Muscle of leg (tissue), 16 donors: ENCODE measurements at places on chromosomes 2 and 18. TPM values are rescaled to one million over a fixed set of nuclear protein-coding genes. Genes with fewer than 3 reads are reported as not detected.

CPO gene
- polyA plus RNA-seq, result 0.23 TPM

SESTD1 gene
- 35.0 TPM for polyA plus RNA-seq

SCN2A gene
- polyA plus RNA-seq, result 0.04 TPM

GALNT5 gene
- polyA plus RNA-seq, result 1.7 TPM

SRSF7 gene
- 119 TPM for polyA plus RNA-seq

CCDC121 gene
- 5.5 TPM for polyA plus RNA-seq

ARHGAP28 gene
- 18.9 TPM for polyA plus RNA-seq

CCNYL1 gene
- polyA plus RNA-seq, result 10.6 TPM

MDH1 gene
- polyA plus RNA-seq, result 421 TPM

PIEZO2 gene
- polyA plus RNA-seq, result 25.0 TPM

GRCh38 chr18:7908681-7909299, 341.7 kb downstream of the PTPRM start:
- no peak for DNase-seq

GRCh38 chr2:203949228-203949627, 12.7 kb downstream of the ICOS start:
- no peak for DNase-seq

- peak; percentile 76 for DNase-seq
Observed at GRCh38 chr18:55300936-55301531, 287.0 kb downstream of the TCF4 start.

GRCh38 chr2:137937246-137937645, 27.0 kb upstream of the HNMT start:
- no peak for DNase-seq

DNA sequence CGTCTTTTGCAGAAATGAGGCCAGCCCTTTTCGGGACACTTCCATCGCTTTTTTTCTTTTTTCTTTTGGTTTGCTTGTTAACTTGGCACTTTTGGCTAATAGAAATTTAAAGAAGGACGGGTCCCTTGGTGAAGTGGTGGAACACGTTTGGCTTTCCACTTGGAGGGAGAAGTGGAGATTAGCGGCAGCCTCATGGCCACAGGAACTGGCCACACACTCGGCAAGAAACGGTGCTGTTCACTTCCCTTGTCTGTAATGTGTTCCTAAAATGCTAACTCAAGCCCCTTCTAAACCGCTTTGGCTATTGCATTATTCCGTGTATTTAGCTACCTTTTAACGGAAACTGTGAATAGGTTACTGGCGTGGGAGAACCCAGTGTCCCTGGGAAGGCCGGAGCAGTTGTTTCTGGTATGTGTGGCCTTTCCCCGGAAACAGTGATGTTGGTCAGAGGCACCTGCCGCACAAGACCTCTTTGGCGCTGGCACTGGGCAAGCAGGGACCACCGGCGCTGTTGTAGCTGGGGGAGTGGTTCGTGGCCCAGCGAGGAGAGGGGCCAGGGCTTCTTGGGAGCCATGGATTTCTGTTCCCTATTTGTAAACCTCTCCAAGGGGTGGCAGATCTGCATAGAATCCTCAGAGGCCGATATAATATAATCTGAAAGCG, 981 bp downstream of the RAMP1 start:
- no peak for DNase-seq

DNA sequence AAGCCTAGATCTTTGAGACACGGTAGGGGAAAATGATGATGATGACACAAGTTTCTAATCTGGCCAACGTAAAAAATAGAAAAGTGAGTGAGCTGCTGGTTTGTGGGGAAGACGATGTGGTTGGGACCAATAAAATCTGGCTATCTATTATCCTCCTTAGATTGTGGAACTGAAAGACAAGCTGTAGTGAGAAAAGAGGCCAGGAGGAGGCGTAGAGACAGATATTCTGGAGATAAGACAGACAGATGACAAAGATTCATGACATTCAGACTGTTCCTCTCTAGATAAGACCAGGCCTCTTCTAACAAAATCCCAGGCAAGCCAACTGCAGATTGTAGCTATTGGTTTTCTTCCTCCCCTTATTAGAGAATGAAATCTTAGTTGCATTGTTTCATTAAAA, 376.3 kb upstream of the UBE2E3 start:
- DNase-seq, result no peak

DNA sequence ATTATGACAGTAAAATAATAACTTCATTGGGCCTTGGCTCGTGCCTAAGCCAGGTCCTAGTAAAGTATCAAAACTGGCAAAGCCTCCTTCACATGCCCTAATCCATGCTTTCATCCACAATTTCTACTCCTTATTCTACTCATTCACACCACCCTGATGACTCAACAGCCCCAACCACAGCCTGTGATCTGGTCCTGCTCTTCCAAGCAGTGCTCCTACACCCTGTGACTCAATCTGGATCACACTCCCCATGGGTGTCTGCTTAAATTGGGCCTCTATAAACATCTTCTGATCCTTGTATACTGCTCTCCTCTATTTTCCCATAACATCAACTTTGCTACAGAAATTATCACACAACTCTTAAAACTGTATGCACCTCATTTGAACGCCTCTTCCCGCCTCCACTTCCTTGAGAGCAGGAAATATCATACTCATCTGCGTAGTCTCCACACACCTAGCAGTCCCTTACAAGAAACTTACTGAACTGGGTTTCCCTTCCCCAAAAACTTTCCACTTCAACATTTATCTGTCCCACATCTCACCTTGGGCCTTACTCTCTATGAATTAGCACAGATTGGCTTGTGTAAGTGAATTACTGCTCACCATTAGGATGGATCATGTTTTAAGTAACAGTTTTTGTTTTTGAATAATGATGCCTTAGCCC, 15.9 kb downstream of the GTF3C3 start:
- DNase-seq, result no peak

GRCh38 chr18:7254163-7254562, 23.3 kb downstream of the LRRC30 start:
- no peak for DNase-seq

- no peak for DNase-seq
Observed at GRCh38 chr18:46040747-46041104, 31.3 kb downstream of the PSTPIP2 start.

DNA sequence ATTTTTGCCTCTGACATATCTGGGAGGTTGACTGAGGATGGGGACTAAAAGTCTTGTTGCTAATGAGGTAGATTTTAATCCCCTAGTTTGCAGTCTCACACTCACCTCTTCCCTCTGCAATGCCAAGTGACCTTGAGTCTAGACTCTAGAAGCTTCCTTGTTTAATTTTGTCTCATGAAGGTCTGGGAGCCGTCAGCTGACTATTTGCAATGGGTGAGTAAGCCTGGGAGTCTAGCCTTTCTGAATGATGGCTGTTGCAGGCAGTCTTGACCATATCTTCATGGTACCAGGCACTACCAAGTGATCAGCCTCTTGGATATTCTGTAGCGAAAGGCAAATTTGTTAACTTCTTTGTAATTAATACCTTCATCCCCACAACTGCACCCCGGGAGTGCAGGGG, 61.2 kb downstream of the ARHGAP15 start:
- DNase-seq, result no peak

DNA sequence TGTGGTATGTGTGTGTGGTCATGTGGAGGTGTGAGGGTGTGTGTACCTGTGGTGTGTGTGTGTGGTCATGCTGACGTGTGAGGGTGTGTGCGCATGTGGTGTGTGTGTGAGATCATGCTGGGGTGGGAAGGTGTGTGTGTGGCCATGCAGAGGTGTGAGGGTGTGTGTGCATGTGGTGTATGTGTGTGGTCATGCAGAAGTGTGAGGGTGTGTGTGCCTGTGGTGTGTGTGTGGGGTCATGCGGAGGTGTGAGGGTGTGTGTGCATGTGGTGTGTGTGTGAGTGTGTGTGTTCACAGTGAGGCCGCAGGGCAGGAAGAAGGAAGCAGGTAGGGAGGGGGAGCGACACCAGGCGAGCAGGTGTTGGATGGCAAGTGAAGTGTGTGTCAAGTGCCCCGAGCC, 259.0 kb downstream of the LOXHD1 start:
- DNase-seq, result no peak

GRCh38 chr2:195535911-195536522, 121.0 kb upstream of the SLC39A10 start:
- DNase-seq, result peak; percentile 56

GRCh38 chr18:78683191-78684010, 296.2 kb upstream of the SALL3 start:
- no peak for DNase-seq

DNA sequence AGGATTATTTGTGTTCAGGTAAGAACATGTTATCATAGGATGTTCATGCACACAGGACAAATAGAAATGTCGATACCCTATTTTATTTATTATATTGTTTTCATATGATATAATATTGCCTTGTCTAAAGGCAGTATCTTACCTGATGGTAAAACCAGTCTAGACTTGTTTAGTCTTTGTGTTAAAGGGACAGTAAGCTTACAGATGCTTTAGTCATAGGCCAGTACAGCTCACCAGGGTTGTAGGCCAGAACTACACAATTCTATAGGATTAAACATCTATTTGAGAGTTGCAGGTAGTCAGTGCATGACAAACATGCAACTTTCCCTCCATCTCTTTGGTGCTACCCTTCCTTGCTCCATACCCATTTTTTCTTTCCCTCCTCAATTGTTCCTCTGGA, 158.5 kb downstream of the GALNT3 start:
- DNase-seq, result no peak

GRCh38 chr18:76323891-76324290, 171.2 kb downstream of the ZNF516 start:
- DNase-seq, result no peak

GRCh38 chr2:11564816-11565567, 31.1 kb downstream of the GREB1 start:
- no peak for DNase-seq

- no peak for DNase-seq
Observed at GRCh38 chr2:29129586-29130281, 14.5 kb downstream of the CLIP4 start.

GRCh38 chr2:171347591-171348032, 86.2 kb downstream of the METTL8 start:
- peak; percentile 86 for DNase-seq

GRCh38 chr2:234827096-234827860, 124.5 kb upstream of the SH3BP4 start:
- DNase-seq, result no peak

- no peak for DNase-seq
Observed at GRCh38 chr2:151071382-151071781, 190.3 kb downstream of the RBM43 start.

DNA sequence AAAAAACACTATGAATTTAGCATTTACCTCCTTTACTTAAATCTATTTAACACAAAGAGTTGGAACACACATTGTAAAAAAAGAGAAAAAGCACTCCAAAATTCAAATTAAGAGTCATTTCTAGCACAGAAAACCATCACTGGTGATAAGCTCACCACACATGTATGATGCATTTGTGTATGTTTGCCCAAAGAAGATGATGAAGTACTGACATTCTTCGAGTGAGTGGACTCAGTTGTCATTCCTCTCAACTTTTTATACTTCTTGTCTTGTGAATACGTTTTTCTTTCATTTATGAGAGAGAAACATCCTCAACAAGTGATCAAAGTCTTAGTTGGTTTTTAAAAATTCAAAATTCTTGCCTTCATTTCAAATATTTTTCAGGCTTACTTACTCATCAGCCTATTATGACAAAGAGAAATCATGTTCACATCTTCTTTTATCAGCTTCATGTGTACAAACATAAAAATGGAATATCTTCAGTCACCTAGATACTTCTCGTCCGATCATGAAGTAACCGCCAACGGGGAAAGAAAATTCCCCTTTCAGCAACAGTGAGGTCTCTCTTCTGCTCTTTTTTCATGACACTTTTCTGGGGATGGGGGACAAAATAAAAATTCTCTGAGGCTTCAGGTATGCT, 1.5 kb downstream of the DSEL start:
- no peak for DNase-seq

GRCh38 chr2:69483024-69483423, 45.8 kb upstream of the NFU1 start:
- DNase-seq, result no peak

- DNase-seq, result no peak
Observed at GRCh38 chr2:88696611-88697010, 5.1 kb downstream of the RPIA start.

DNA sequence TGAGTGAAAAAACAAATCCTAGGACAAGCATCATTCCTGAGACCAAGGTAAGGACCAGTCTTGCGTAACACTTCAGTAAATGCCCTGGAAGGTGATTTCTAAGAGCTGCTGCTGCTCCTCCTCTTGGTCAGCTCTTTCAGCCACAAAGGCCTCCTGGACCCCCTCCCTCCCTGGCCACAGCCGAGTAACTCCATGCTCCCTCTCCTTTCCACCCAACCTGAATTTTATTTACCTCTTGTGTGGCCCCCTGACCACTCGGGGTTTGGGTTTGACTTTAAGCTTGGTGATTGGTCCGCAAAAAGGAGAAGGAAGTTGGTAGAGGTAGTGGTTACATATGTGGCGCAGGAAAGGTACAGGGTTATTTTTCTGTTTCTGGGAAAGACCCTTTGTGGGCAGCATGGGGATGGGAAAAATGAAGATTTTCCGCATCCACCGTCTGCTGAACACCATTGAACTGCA, 9.2 kb downstream of the HTRA2 start:
- no peak for DNase-seq

DNA sequence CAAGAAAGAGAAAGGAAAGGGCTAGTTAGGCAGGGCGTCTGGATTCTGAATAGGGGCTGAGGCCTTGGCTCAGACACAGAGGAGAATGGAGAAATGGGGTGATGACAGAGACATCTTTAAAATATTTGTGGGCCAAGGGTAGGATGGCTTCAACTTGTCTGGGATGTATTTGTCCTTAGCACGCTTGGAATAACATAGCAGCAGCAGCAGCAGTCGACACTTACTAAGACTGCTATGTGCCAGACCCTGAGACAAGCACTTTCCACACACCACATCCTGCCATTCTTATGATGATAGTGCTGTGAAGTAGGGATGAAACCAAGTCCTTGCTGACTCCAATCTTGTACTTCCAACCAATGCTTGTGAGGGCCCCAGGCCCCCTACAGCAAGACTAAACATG, 2.6 kb downstream of the IL1RL1 start:
- DNase-seq, result no peak

DNA sequence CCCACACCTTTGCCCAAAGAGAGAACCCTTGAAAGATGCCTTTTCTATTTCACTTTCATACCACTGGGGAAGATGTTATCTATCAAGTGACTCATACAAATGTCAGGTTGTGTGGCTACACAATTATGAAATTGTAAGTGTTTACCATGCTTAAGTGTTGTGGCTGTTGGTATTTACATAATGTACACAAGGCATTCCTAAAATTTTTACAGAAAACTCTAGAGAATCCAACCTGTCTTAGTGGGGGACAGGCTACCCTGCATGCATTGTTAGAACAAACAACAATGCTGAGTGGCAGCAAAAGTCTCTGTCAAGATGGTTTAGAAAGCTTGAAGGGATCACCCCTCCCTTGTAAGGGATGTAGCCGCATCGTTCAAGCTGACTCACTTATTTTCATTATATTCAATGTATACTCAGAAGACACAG, 5.5 kb upstream of the MGAT4A start:
- DNase-seq, result no peak
